ENCODE measurements at places on chromosomes 3 and 15. TPM values are rescaled to one million over a fixed set of nuclear protein-coding genes. Genes with fewer than 3 reads are reported as not detected.

- DNase-seq: no peak
- no peak overlapping the region for H3K4me3 ChIP-seq
- no peak overlapping the region for H3K27ac ChIP-seq
- no peaks in the 10 kb centered on the region for H3K36me3 ChIP-seq
These were observed 258.7 kb upstream of the TPRG1 start for GRCh38 chr3:188913084-188913483.

- H3K4me3 ChIP-seq: no peak overlapping the region
- no peak for DNase-seq
- no peaks in the 10 kb centered on the region for H3K36me3 ChIP-seq
- H3K4me1 ChIP-seq: no peaks in the 10 kb centered on the region
- no peaks in the 10 kb centered on the region for H3K27me3 ChIP-seq
These were observed 82.1 kb upstream of the PRTG start for GRCh38 chr15:55824857-55825613.

GRCh38 chr3:15023719-15024118 lies 41.4 kb downstream of the MRPS25 start:
- H3K27me3 ChIP-seq: no peaks in the 10 kb centered on the region
- H3K4me3 ChIP-seq: no peak overlapping the region
- H3K36me3 ChIP-seq: peaks cover 96% of the 10 kb centered on the region

DNA sequence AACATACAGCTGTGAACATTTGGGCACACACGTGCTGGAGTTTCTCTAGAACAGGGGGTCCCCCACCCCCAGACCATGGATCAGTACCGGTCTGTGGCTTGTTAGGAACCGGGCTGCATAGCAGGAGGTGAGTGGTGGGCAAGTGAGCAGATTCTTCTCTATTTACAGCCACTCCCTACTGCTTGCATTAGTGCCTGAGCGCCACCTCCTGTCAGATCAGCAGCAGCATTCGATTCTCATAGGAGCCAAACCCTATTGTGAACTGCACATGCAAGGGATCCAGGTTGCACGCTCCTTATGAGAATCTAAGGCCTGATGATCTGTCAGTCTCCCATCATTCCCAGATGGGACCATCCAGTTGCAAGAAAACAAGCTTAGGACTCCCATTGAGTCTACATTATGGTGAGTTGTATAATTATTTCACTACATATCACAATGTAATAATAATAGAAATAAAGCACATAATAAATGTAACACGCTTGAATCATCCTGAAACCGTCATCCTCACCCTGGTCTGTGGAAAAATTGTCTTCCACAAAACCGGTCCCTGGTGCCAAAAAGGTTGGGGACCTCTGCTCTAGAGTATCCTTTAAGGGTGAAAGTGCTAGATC lies 25.8 kb downstream of the CHRM5 start:
- H3K27ac ChIP-seq: no peak overlapping the region
- no peaks in the 10 kb centered on the region for H3K4me1 ChIP-seq
- no peaks in the 10 kb centered on the region for H3K36me3 ChIP-seq
- H3K4me3 ChIP-seq: no peak overlapping the region
- DNase-seq: no peak
- H3K27me3 ChIP-seq: no peaks in the 10 kb centered on the region

DNA sequence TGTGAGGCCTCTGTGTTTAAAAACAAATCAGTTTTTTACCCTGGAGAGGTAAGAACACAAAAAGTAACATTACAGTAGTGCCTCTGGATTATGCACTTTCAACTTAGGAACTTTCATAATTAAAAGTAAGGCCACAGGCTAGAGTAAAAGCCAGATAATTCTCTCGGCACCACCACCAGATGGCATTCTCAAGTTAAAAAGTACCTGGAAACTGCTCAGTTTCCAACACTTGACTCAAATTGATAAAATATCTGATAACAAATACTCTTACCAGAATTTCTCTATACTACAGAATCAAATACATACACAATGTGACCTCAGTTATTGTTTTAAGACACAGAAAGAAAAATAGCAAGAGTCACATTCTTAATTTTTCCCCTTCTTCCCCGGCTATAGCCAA lies 19.9 kb downstream of the SPICE1 start:
- H3K27ac ChIP-seq: no peak overlapping the region
- no peaks in the 10 kb centered on the region for H3K27me3 ChIP-seq
- no peaks in the 10 kb centered on the region for H3K4me1 ChIP-seq
- no peak for DNase-seq

- H3K36me3 ChIP-seq: no peaks in the 10 kb centered on the region
- no peaks in the 10 kb centered on the region for H3K27me3 ChIP-seq
- no peak overlapping the region for H3K27ac ChIP-seq
- DNase-seq: no peak
- no peak overlapping the region for H3K4me3 ChIP-seq
These were observed 185.5 kb upstream of the ANKRD28 start for GRCh38 chr3:15983232-15983631.

DNA sequence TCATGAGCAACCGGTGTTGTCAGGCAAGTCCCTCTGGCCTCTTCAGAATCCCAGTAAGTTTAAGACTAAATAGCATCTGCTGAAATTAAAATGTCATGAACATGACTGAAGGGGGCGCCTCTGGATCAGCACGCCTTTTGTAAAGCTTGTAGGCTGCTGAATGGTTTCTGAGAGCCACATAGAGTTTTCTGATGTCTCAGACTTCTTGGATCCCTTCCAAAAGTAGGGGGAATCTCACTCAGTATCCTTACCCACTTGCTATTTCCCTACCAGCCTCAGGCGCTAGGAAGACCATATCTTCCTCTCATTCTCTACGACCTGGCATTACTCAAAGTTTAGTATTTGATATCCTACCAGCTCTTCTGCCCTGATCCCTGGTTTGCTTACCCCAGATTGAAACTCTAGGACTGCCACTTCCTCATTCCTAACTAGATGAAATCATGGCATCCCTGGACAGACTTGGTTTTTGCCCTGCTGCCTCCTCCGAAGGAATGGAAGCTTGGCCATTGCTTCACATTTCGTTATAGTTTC lies 62.7 kb upstream of the CD47 start:
- H3K27me3 ChIP-seq: no peaks in the 10 kb centered on the region
- no peak for DNase-seq
- no peaks in the 10 kb centered on the region for H3K36me3 ChIP-seq
- no peak overlapping the region for H3K4me3 ChIP-seq

DNA sequence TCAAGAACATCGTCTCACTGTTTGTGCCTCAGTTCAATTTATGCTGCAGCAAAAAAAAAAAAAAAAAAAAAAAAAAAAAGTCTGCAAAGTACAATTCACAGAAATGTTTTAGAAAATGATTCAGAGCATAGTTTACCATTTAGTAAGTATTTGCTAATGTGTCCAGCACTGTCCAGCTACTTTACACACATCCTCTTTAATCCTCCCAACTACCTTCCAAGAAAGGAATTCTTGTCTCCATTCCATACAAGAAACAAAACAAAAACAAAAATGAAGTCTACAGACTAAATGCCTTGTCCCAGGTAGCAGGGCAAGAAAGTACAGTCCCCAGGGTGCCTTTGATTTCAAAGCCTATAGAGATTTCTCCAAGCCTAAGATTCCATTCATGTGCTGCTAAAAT lies 38.9 kb upstream of the SNTN start:
- DNase-seq: no peak
- no peak overlapping the region for H3K27ac ChIP-seq

GRCh38 chr3:101268141-101268540 lies 52.2 kb downstream of the IMPG2 start:
- H3K27ac ChIP-seq: no peak overlapping the region
- no peaks in the 10 kb centered on the region for H3K36me3 ChIP-seq
- H3K4me3 ChIP-seq: no peak overlapping the region
- no peaks in the 10 kb centered on the region for H3K4me1 ChIP-seq
- DNase-seq: no peak
- H3K27me3 ChIP-seq: no peaks in the 10 kb centered on the region

- no peaks in the 10 kb centered on the region for H3K4me1 ChIP-seq
- DNase-seq: no peak
- H3K27ac ChIP-seq: no peak overlapping the region
- H3K36me3 ChIP-seq: no peaks in the 10 kb centered on the region
- H3K4me3 ChIP-seq: no peak overlapping the region
- H3K27me3 ChIP-seq: no peaks in the 10 kb centered on the region
These were observed 493.6 kb upstream of the ADAMTS9 start for GRCh38 chr3:65181391-65181871.

- no peak overlapping the region for H3K4me3 ChIP-seq
- no peak overlapping the region for H3K27ac ChIP-seq
These were observed 579.8 kb downstream of the EDEM1 start for GRCh38 chr3:5767304-5767703.

GRCh38 chr3:17006132-17006852 lies 121.5 kb downstream of the PLCL2 start:
- H3K4me3 ChIP-seq: no peak overlapping the region
- H3K27ac ChIP-seq: no peak overlapping the region
- DNase-seq: no peak
- peaks cover 15% of the 10 kb centered on the region for H3K36me3 ChIP-seq
- H3K27me3 ChIP-seq: no peaks in the 10 kb centered on the region

DNA sequence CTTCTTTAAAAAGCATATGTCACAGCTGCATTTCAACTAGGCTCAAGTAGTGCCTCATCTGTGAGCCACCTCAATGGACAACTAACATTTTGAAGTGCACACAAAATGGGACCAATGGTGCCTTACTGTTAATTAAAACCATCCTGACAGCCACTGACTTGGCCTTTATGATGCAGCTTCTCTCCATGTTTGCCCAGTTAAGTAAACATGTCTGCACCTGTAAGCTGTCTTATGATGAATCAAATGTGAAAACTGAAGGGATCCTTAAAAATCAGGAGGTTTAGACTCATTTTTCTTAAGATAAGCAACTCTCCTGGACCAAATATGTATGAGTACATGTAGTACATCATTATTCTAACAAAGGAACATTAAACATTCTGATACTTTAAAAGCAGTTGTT lies 861.6 kb downstream of the ROBO1 start:
- H3K4me1 ChIP-seq: no peaks in the 10 kb centered on the region
- DNase-seq: no peak
- no peak overlapping the region for H3K4me3 ChIP-seq
- no peaks in the 10 kb centered on the region for H3K27me3 ChIP-seq
- H3K36me3 ChIP-seq: no peaks in the 10 kb centered on the region
- H3K27ac ChIP-seq: no peak overlapping the region

DNA sequence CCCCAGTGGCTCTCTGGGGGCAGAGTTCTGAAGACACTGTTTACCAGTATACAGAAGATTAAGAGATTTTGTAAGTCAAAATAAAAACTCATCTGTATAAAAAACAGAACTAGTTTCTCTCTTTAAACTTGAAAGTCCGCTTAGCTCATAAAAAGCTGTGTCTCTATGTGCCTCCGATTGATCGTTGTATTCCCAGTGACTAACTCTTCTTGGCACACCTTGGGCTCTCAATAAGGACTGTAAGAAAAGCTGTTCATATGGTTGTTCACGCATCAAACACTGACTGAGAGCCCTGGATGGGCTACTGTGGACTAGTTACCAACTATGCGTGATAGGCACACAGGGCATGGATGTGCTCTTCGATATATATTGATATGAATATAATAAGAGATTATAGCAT lies 107.9 kb downstream of the P3H2 start:
- H3K36me3 ChIP-seq: no peaks in the 10 kb centered on the region
- no peaks in the 10 kb centered on the region for H3K27me3 ChIP-seq
- H3K4me3 ChIP-seq: no peak overlapping the region
- no peak overlapping the region for H3K27ac ChIP-seq
- DNase-seq: no peak

GRCh38 chr3:46466273-46466672 lies 1.6 kb upstream of the LTF start:
- no peak for DNase-seq
- no peaks in the 10 kb centered on the region for H3K36me3 ChIP-seq
- H3K27ac ChIP-seq: no peak overlapping the region
- H3K4me3 ChIP-seq: no peak overlapping the region

DNA sequence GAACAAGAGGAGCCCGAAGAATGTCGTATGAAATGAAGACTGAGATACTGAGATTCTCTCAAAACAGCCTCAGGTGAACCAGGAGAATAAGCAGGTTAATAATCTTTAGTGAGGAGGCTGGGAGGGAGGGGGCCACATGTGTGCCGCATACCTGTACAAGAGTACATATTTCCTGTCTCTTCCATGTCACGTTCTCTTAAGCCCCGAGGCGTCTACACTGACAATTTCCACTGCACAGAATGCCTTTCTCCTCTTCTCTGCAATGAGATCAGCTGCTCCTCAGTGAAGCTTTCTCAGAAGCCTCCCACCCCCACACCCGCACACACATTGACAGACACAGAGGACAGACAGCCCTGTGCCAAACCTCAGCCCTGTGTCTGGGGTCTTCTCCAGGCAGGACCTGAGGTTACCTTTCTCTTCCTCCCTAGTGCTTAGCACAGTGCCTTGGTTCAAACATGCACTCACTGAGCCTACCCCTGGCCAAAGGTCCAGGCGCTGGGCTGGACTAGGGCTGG lies 55.4 kb downstream of the PDZRN3 start:
- H3K27ac ChIP-seq: no peak overlapping the region
- H3K4me3 ChIP-seq: no peak overlapping the region
- no peaks in the 10 kb centered on the region for H3K27me3 ChIP-seq
- no peak for DNase-seq
- no peaks in the 10 kb centered on the region for H3K36me3 ChIP-seq
- no peaks in the 10 kb centered on the region for H3K4me1 ChIP-seq

DNA sequence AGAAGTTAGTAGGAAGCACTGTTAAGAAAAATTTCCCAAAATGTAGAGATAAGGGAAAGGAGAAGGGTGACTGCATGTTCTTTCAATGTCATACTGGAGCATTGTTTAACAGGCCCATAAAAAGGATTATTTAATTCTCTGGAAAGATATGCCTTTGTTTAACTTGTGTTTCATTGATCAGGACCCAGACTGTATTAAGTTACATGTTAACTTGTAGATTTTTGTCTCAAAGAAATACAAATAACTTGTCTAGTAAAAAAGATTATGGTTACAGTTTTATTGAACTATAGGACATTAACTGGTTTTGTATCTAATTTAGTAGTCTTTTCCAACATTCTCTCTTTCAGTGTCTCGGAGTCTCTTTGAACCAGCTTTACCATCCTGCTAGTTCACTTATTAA lies 49.7 kb upstream of the LMOD3 start:
- no peak for DNase-seq
- H3K4me1 ChIP-seq: no peaks in the 10 kb centered on the region
- H3K36me3 ChIP-seq: peaks cover 70% of the 10 kb centered on the region

GRCh38 chr3:107116251-107116650 lies 261.0 kb upstream of the CCDC54 start:
- no peak overlapping the region for H3K4me3 ChIP-seq
- no peak overlapping the region for H3K27ac ChIP-seq
- DNase-seq: no peak
- H3K27me3 ChIP-seq: no peaks in the 10 kb centered on the region
- H3K36me3 ChIP-seq: no peaks in the 10 kb centered on the region

GRCh38 chr15:74785194-74786032 lies 3.5 kb downstream of the CSK start:
- H3K36me3 ChIP-seq: no peaks in the 10 kb centered on the region
- H3K4me3 ChIP-seq: peak overlapping the region; percentile 85
- H3K4me1 ChIP-seq: peaks cover 78% of the 10 kb centered on the region

The TPM1 gene
- 86.5 TPM for total RNA-seq

The RPN1 gene
- 153 TPM for total RNA-seq

The WDR48 gene
- 36.9 TPM for total RNA-seq

The AGBL1 gene
- total RNA-seq: not detected

The TRIM42 gene
- total RNA-seq: not detected

The DCLK3 gene
- not detected for total RNA-seq

The SKOR1 gene
- total RNA-seq: 1.1 TPM

The ARHGEF3 gene
- total RNA-seq: 29.6 TPM

Measured in spleen (tissue), 13 donors.